ENCODE measurements at places on chromosomes 2 and 18. TPM values are rescaled to one million over a fixed set of nuclear protein-coding genes. Genes with fewer than 3 reads are reported as not detected.

- H3K4me3 ChIP-seq: no peak overlapping the region
- no peaks in the 10 kb centered on the region for H3K27me3 ChIP-seq
- H3K36me3 ChIP-seq: no peaks in the 10 kb centered on the region
- no peaks in the 10 kb centered on the region for H3K4me1 ChIP-seq
- H3K27ac ChIP-seq: no peak overlapping the region
Measured at GRCh38 chr2:127133793-127134192, 26.8 kb upstream of the BIN1 start.

- no peak overlapping the region for H3K4me3 ChIP-seq
- H3K36me3 ChIP-seq: peaks cover 17% of the 10 kb centered on the region
- H3K4me1 ChIP-seq: peaks cover 48% of the 10 kb centered on the region
Measured at GRCh38 chr2:156476021-156476849, 40.1 kb downstream of the GPD2 start.

Gene ACVR1C
- not detected for total RNA-seq

Gene AKAIN1
- total RNA-seq: not detected

Measured in SJSA1 (cell line).